ENCODE measurements at places on chromosomes 6 and 20.

DNA sequence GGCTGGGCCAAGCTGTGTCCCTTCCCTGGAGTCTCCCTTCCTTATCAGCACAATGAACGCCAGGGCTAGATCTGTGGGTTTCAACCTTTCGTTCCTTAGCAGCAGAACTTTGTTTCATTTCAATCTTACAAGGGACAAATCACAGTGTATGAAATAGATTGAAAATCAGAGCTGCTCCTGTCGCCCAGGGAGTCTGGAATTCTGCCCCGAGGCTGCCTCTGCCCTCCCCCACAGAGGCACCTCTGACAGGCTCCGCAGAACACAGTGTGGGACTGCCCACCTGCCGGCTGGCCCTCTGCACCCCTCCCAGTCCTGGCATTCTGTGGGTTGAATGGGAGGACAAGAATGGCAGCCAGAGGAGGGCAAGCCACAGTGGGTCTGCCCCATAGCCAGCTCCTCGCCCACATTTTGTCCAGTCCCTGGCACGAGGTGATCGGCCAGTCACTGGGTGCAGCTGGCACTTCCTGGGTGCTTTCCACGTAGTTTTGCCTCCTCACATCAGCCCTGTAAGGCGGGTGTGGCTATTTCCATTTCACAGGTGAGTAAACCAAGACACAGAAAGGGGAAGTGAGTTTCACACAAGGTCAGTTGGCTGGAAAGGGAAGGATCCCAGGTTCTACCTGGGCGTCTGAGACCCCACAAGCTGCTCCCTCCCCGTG lies 26.1 kb downstream of the MANBAL start:
- no peak for DNase-seq

- DNase-seq = no peak
These were observed 108.4 kb upstream of the PLEKHG1 start for GRCh38 chr6:150491131-150491810.

DNA sequence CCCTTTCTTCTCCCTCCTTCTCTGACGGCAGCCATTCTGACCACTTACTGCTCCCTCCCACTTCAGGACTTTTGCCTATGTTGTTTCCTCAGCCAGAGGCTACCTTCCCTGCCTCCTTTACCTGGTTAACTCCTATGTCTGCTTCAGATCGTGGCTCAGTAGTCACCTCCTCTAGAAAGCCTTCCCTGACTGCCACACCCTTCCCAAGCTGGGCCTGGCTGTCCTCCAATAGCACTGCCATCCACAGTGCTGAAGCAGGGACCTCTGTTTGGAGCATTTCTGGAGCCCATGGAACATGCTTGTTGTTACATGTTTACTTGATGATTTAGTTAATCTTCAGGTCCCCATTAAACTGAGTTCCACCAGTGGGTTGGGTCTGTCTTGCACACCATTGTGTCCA lies 13.8 kb downstream of the XKR7 start:
- DNase-seq = no peak

DNA sequence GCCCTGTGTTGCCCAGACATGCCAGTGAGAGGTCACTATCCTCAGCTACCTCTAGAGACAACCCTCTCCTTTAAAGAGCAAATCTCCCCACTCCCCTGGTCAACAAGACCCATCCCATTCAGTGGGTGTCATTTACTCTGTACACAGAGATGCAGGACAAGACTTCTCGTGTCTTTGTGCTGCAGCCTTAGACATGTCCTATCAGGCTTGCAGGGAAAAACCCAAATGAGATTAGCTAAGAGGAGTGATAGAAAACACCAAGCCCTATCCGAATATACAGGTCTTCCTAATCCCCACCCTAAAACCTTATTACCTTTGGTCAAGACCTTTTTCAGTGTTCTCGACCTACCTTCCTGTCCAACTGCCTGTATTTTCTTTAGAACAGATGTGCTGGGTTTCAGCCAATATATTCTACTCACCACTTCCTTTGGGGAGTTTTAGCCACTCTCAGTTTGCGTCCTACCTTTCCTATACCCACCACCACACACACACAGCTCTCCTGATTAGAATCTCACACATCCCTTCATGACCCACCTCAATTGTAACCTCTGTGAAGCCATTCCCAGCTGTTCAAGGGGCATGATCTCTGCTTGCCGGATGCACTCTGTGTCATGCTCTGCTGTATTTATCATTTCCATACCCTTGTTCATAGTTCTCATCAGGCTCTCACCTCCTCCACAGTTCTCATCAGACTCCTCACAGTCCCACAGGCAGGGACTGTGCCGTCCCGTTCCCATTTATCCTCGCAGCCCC lies 39.7 kb downstream of the TRAM2 start:
- DNase-seq = no peak

- DNase-seq = no peak
These were observed 308 bp upstream of the COL21A1 start for GRCh38 chr6:56247654-56248122.

DNA sequence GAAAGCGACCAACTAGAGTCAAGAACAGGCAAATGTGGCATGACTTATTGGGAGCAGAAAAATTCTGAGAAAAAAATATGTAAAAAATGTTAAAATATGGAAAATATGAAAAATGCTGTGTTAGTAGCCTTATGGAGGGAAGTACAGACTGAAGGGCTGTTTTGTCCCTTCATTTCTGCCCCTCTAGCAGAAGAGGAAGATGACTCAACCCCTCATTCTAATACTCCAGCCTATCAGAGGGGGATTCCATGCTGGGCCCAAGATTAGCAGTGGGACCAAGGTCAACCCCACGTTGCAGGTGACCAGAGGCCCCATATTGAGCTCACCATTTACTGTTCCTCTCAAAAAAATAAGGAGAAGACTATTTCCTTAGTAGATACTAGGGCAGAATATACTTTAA lies 8.4 kb downstream of the MUC21 start:
- DNase-seq = no peak

GRCh38 chr20:1336699-1337367 lies 7.9 kb upstream of the SDCBP2 start:
- peak; percentile 59 for DNase-seq

GRCh38 chr6:165186441-165187205 lies 122.8 kb downstream of the C6orf118 start:
- DNase-seq = no peak

- no peak for DNase-seq
These were observed 32.4 kb upstream of the TIAM2 start for GRCh38 chr6:154962753-154963152.

- DNase-seq = peak; percentile 2
These were observed 1.9 kb upstream of the SLC24A3 start for GRCh38 chr20:19210391-19211155.

DNA sequence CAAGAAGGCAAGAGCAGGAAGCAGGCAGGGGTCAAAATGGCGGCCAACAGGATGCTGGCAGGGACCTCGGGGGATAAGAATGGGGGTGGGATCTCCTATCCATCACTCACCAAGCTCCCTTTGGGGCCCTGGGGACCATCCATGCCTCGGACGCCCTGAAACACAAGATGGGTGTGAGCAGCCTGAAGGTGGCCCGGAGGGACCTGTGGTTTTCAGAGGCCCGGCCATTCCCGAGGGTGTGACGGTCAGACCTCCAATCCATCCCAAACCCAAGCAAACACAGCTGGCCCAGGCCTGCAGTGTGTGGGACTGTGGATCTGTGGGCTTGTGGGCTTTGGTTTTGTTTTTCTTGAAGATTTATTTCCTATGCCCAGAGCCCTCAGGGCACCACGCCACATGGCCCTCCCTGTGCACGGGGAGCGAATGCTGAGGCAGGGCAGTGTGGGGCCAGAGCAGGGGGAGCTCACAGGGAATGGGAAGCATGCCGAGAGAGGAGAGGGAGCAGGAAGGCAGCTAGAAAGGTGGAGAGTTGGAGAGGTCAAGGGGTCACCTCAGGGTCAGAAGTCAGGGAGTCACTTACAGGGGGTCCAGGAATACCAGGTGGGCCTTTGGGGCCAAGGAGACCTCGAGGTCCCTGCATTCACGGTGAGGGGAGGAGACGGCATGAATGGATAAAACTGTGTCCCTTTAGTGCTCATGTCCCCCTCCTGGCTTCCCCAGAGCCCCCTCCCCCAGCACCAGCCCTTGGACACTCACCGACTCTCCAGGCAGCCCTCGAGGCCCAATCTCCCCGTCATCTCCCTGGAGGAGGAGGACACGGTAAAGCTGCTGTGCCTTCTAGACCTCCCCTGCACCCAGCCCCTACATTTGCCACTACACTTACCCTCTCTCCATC lies 14.5 kb downstream of the COL11A2 start:
- DNase-seq = no peak

GRCh38 chr6:110325197-110325596 lies 33.0 kb downstream of the METTL24 start:
- DNase-seq = peak; percentile 85

GRCh38 chr6:33768644-33769120 lies 20.2 kb downstream of the LEMD2 start:
- DNase-seq = peak; percentile 67

- DNase-seq = no peak
These were observed 241.2 kb upstream of the TAB2 start for GRCh38 chr6:149076355-149076734.

- no peak for DNase-seq
These were observed 6.4 kb upstream of the MPC1 start for GRCh38 chr6:166389119-166389518.

- no peak for DNase-seq
These were observed 311.6 kb downstream of the CDC5L start for GRCh38 chr6:44699082-44699481.

- no peak for DNase-seq
These were observed 71.5 kb upstream of the ISM1 start for GRCh38 chr20:13149371-13150105.

DNA sequence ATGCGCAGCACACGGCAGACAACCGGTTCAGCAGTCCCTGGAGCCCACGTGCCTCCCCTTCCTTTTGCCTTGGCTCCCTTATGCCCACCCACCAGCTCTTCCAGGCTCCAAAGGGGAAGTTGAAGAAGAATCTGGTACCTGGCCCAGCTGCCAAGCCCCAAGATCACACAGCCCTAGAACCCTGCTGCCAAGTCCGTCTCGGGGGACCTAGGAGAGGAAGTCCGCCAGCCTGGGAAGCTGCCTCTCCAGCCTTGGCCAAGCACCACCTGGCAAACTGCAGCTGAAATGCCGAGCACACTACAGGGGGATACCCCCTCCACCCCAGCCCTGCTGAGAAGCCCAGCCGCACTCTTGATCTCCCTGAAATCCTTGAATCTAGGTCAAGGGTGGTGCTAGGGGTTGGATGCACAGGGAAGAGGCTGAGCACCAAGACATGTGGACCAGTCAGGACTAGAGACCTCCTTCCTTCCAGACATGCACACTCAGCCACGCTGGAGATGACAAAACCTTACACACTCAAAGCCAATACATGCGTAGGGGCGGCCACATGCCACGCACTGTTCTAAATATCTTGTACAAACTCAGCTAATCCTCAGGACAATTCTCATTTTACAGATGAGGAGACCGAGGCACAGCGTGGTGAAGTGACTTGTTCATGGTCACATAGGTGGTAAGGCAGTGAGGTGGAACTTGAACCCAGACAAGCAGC lies 124.1 kb downstream of the PREX1 start:
- DNase-seq = no peak

- DNase-seq = peak; percentile 59
These were observed 19.1 kb downstream of the SLX4IP start for GRCh38 chr20:10454151-10454750.

DNA sequence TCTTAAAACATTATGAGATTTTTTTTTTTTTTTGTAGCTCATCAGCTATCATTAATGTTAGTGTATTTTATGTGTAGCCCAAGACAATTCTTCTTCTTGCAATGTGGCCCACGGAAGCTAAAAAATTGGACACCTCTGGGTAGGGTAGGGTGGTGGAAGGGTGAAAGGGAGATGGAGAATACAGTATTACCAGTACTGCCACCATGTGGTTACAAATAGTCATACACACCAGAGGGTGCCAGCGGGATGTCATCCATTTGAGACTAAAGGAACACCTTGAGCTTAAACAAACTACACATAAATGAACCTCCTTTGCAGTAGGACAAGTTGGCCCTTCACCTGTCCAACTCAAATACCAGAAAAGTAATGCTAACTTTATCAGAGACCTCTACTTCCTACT lies 601.9 kb downstream of the HTR1B start:
- no peak for DNase-seq

GRCh38 chr6:130054725-130055124 lies 36.3 kb downstream of the L3MBTL3 start:
- no peak for DNase-seq

GRCh38 chr6:16258709-16259075 lies 20.3 kb downstream of the GMPR start:
- no peak for DNase-seq

GRCh38 chr6:124436803-124437202 lies 525.4 kb upstream of the RNF217 start:
- no peak for DNase-seq

DNA sequence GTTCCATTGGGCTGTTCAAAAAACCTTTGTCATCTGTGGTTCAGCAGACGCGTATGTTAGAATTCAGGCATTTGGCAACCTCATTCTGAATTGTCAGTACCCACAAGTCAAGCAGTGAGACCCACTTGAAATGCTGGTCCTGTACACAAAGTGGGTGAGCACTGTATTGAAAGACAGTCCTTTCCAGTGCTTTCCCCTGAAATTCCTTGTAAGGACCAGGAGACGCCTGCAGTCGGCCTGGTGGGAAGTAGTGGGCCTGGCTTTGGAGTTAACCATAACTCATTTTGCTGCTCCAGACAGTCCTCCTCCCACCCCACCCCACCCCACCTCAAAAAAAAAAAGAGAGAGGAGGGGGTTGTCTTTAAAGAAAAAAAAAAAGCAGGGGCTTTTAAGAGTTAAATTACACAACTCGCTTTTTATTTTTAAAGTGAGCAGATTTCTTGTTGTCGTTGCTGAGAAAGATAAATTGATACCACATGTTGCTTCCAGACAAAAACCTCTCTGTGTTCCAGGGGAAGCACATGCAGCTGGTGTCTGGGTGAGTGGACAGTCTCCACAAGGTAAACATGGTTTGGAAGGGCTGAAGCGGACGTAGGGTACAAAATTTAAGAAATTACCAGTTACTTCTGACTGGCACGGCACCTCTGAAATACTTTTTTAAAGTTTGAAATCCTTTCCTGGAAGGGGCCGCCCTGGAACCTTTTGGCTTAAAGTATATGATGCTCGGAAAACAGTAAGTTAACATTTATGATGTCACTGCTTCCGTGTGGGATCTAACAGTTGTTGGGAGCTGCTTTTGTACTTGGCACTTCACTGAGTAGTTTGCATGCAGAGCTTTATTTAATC lies 95.3 kb downstream of the FOXO3 start:
- no peak for DNase-seq

GRCh38 chr6:129543981-129544380 lies 166.0 kb downstream of the ARHGAP18 start:
- DNase-seq = no peak

GRCh38 chr6:40322336-40322735 lies 264.8 kb downstream of the LRFN2 start:
- DNase-seq = no peak
